Naive thymus-derived CD8-positive, alpha-beta T cell (primary cell): ENCODE measurements at places on chromosomes 1 and 21.

- no peak overlapping the region for H3K27ac ChIP-seq
- H3K27me3 ChIP-seq = no peaks in the 10 kb centered on the region
- H3K4me3 ChIP-seq = no peak overlapping the region
- DNase-seq = no peak
Observed at GRCh38 chr1:158078569-158079080, 85.2 kb downstream of the KIRREL1 start.

DNA sequence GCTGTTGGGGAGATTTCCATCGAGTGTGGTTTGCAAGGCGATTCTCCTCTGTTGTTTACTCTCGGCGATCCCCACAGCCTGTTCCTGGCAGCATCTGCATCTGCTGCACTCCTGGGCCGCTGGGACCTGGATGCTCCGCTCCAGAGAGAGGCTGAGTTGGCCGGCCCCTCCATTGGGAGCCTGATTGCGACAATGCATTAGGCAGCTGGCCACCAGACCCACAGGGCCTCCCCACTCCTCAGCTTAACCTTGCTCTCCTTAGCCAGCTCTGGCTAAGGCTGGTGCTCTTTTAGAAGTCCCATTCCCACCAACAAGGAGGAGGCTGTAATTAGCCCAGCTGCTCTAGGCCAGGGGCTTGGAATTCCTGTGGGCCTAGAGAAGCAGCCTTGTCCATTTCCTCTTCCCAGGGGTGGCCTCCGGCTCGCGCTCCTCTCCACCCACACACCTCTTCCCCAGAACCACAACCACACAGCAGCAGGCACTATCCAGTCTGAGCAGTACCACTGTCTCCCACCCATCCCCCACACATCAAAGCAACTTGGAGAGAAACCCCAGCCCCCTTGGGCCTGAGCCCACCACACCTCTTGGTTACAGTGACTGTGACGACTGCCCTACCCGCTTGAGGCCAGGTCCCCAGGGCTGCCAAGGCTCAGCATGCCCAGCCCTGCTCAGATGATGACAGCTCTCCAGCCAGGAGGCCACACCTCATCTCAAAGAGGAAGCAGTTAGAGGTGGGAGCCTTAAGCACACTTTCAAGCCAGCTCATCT is 193.8 kb upstream of the EDN2 start:
- no peak overlapping the region for H3K4me3 ChIP-seq
- no peaks in the 10 kb centered on the region for H3K27me3 ChIP-seq
- no peak overlapping the region for H3K27ac ChIP-seq
- peaks cover 48% of the 10 kb centered on the region for H3K4me1 ChIP-seq

GRCh38 chr1:41612953-41613352 is 128.5 kb upstream of the EDN2 start:
- H3K4me3 ChIP-seq = no peak overlapping the region
- peaks cover 5% of the 10 kb centered on the region for H3K4me1 ChIP-seq
- H3K27ac ChIP-seq = no peak overlapping the region

DNA sequence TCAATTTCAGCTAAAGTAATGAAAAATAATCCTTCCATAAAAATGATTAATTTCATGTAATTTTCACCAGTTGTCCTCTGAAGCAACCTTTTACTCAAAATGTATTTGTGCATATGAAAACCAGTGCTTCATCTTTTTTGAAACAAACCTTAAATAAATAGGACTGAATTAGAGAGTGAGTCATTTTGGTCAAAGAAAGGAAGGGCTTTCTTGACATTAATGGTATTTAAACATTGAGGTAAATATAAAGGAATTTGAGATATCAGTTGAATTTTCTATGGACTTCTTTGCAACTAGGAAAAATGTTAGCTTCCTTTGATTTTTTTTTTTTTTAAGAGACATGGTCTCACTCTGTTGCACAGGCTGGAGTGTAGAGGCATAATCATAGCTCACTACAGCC is 38.7 kb downstream of the SNX7 start:
- H3K36me3 ChIP-seq = no peaks in the 10 kb centered on the region
- no peak overlapping the region for H3K27ac ChIP-seq
- H3K4me1 ChIP-seq = no peaks in the 10 kb centered on the region

DNA sequence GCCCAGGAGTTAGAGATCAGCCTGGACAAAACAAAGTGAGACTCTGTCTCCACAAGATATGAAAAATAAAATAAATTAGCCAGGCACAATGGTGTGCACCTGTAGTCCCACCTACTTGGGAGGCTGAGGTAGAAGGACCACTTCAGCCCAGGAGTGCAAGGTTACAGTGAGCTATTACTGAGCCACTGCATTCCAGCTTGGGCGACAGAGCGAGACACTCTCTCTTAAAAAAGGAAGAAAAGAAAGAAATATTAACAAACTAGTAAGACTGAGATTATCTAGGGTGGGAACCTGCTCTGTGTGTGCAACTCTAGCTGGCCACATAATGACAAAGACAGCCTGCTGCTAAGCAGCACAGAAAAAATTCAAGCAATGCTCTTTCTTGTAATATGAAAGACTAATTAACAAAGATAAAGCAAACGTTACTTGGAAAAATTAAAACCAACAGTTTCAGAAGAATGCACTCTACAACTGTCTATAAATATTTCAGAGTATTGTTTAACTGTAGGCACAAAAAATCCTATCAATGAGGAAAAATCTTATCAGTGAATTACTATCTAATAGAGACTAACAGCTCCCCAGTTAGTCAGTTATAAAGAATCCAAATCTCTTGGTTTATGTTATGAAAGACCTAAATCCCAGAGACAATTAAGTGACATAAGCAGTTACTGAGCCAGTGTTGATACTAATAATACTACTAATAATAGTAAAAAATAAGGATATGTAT is 74.5 kb downstream of the ENAH start:
- DNase-seq = no peak
- peaks cover 18% of the 10 kb centered on the region for H3K4me1 ChIP-seq
- no peaks in the 10 kb centered on the region for H3K36me3 ChIP-seq
- H3K4me3 ChIP-seq = no peak overlapping the region
- no peak overlapping the region for H3K27ac ChIP-seq
- H3K27me3 ChIP-seq = peaks cover 9% of the 10 kb centered on the region

DNA sequence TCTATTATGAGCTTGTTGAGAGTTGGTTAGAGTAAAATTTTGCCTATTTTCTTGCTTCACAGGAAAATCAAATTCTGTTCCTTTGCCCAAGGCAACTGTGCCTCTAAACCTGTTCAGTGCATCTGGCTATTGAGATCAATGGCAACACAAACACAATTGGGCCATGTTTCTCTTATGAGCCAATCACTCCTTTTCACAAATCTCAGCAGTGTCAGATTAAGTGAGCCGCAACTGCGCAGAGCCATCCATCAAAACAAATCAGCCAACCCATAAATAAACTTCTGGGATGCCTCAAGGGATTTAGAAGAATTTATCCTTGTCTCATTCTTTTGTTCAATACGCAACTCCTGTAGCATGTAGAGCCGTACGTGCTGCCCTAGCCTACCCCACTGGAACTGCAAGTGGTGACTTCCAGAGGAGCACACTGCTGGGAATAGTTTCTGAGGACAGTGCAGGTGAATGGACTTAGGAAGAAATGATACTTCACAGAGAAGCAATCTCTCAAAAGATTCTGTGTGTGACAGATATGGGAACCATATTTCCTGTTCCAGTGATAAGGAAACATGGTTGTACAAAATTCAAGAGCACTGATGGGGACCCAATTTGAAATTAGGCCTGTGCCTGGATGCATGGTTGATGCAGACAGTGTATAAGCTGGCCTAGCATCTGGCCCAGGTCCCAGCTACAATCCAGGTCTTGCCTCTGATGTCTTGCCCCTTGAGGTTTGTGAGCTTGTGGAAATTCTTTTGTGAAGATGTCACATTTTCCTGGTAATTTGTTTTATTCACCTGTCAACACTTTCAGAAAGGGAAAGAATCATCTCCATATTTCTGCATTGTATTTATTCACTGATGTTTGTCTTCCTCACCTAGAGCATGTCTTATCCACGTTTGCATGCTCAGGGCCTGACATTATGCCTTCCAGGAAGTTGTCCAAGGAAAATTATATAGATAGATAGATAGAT is 166.2 kb downstream of the URB2 start:
- no peak for DNase-seq
- H3K4me1 ChIP-seq = peaks cover 6% of the 10 kb centered on the region
- peaks cover 3% of the 10 kb centered on the region for H3K36me3 ChIP-seq
- peaks cover 17% of the 10 kb centered on the region for H3K27me3 ChIP-seq

GRCh38 chr1:17554954-17555353 is 15.5 kb downstream of the ARHGEF10L start:
- H3K36me3 ChIP-seq = no peaks in the 10 kb centered on the region
- no peak overlapping the region for H3K27ac ChIP-seq
- no peak for DNase-seq
- H3K27me3 ChIP-seq = peaks cover 18% of the 10 kb centered on the region

- H3K27ac ChIP-seq = no peak overlapping the region
- H3K36me3 ChIP-seq = no peaks in the 10 kb centered on the region
- H3K27me3 ChIP-seq = no peaks in the 10 kb centered on the region
- no peak overlapping the region for H3K4me3 ChIP-seq
- DNase-seq = no peak
- H3K4me1 ChIP-seq = peaks cover 1% of the 10 kb centered on the region
Observed at GRCh38 chr21:44259082-44259705, 2.5 kb downstream of the DNMT3L start.

- DNase-seq = no peak
- no peak overlapping the region for H3K4me3 ChIP-seq
- H3K36me3 ChIP-seq = no peaks in the 10 kb centered on the region
- no peaks in the 10 kb centered on the region for H3K4me1 ChIP-seq
- no peak overlapping the region for H3K27ac ChIP-seq
- no peaks in the 10 kb centered on the region for H3K27me3 ChIP-seq
Observed at GRCh38 chr1:70382682-70383081, 28.2 kb upstream of the ANKRD13C start.
